ENCODE measurements at places on chromosomes 16 and 17.
A peak's percentile ranks its signal among the peaks of the same experiment; 100 is the strongest.

GRCh38 chr16:19613834-19614233, 58.3 kb downstream of the VPS35L start:
- no peak for DNase-seq

- no peak for DNase-seq
Measured at GRCh38 chr17:5096731-5097100, 15.0 kb downstream of the ZNF232 start.

DNA sequence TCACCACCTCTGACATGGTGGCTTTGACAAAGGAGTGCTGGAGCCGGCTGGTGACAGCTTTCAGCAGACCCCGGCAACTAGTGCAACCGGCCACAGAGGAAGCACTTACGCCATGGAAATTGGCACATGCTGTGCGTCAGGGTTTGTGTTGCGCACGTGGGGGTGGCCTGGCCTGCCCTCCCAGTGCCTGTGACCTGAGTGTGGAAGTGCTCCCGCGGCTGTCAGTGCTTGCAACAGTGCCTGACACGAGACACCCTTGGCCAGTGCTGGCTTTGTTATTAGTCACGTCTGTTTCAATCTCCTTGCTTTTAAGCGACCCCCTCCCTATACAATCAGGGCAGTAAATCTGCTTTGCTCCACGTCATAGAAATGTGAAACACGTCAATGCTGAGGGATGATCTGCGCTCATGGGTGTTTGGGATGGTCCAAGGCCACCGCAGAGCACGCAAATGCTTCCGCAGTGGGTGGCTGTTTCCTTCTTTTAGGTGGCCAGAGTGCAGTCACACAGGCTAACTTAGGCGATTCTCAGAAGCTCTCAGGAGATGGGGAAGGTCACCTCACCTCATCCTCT, 64.3 kb downstream of the PGS1 start:
- peak; percentile 54 for DNase-seq

DNA sequence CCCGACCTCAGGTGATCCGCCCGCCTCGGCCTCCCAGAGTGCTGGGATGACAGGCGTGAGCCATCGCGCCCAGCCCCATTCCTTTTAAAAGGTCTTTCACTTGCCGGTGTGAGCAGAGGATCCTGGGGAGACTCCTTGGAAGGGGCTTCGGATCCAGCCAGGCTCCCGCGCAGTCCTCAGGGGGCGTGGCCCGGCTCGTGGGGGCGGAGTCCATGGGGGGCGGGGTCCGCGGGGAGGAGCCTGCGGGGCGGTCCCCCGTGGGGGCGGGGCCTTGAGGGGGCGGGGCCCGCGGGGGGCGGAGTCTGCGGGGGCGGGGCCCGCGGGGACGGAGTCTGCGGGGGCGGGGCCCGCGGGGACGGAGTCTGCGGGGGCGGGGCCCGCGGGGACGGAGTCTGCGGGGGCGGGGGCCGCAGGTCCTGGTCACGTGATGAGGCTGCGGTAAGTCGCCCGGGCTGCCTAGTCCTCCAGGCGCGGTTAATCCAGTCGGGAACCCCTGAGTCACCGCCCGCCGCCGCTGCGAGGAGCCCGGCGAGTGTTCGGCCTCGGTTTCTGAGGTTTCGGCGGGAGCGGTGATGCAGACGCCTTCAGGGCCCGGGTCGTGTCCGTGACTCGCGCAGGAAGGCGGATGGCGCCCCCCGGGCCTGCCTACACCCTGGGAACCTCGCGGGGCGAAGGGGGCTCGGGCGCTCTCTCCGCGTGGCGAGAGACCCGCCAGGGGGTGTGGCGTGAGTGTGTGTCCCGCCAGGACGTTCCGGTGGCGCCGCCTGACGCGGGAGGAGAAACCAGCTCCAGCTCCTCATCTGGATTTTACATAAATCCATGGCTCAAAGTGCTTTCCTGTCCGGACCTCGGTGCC, 23.6 kb upstream of the ABR start:
- DNase-seq: no peak

- no peak for DNase-seq
Measured at GRCh38 chr17:41009301-41009760, 403 bp upstream of the KRTAP3-1 start.

DNA sequence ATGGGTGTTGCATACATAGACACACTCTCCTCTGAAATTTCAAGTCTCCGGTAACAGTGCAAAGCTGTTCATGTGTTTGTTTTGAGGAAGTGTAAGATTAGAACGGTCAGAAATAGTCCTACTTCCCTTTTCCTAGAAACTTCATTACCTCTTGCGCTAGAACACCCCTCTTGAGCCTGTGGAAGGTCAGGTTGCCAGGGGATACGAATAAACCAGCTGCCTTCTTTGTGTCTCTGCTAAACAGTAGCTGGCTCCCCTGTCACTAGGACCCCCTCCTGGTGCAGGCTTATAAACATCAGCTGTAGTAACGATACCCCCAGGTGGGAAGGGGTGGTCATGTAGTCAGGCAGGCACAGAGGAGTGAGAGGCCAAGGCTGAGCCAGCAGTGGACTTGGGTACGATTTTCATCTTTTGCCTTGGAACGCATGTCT, 113.4 kb upstream of the RCVRN start:
- DNase-seq: peak; percentile 99

- no peak for DNase-seq
Measured at GRCh38 chr16:86823125-86823524, 244.8 kb downstream of the FOXL1 start.

DNA sequence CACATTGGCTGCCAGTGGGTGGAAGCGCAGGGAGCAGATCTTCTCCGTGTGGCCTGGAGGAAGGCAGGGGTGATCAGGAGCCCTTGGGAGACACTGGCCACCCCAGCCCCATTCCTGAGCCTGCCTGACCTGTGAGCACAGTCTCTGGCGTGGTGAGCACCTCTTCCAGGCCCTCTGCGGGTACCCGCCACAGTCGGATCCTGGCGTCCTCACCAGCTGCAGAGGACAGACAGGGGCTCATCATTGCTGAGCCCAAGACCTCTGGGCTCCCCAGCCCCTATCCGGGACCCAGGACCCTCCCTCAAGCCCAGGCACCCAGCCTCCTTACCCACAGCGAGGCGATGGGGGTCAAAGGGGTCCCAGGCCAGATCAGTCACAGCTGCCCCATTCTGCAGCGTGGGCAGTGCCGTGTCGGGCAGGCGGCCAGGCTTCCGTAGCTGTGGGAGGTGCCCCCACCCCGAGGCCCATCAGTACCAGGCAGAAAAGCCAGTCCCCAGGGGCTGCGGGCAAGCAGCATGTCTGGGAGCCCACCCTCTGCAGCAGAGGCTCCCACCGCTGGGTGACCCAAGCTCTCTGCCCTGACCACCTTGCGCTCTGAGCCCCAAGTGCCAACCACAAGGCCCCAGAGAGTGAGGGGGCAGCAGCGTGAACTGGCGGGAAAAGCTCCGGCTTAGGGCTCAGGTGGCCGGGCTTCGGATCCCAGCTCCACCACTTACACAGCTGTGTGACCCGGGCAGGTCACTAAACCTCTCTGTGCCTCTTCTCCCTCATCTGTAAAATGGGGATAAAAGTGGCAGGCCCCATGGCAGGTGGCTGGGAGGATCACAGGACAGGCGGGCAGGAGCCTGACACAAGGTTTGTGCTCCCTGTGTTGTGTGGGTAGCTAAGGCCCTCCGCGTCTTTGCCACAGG, 10.2 kb upstream of the PAM16 start:
- DNase-seq: no peak

DNA sequence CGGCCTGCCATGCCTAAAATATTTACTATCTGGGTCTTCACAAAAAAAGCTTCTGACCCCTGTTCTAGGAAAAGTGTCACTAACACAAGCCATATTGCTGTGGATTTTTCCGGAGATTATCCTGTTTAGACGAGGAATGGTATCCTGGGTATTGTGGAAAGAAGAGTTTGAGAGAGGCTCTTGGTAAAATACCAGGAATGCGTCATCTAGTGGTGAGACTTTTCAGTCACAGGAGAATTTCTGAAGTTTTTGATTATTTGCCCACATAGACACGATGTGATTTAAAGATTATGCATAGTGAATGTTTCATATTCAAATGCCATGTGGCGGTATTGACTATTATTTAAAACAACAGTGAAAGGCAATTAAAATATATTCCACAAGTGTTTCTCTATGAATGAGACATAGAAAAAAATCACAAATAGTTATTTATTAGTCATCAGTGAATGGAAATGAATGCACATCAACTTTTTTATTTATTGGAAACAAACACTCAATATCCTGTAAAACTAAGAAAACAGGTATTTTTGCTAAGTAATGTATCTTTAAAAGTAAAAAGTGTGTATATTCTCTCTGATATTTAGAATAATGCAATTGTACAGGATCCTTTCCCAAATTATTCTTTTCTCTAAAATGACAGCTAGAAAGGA, 7.8 kb downstream of the KRT28 start:
- peak; percentile 35 for DNase-seq

Data from KBM-7 (cell line).